Posterior vena cava (tissue), 2 donors: ENCODE measurements at places on chromosomes 11 and 22. TPM values are rescaled to one million over a fixed set of nuclear protein-coding genes. Genes with fewer than 3 reads are reported as not detected.

Gene SCN2B
- total RNA-seq, result 1.4 TPM

Gene UBQLN3
- not detected for total RNA-seq

Gene MMP1
- total RNA-seq, result 1.4 TPM

Gene INS
- total RNA-seq, result not detected

Gene TMEM191B
- total RNA-seq, result 0.62 TPM
